M059J (cell line): ENCODE measurements at places on chromosomes 1 and 21. TPM values are rescaled to one million over a fixed set of nuclear protein-coding genes. Genes with fewer than 3 reads are reported as not detected.

DNA sequence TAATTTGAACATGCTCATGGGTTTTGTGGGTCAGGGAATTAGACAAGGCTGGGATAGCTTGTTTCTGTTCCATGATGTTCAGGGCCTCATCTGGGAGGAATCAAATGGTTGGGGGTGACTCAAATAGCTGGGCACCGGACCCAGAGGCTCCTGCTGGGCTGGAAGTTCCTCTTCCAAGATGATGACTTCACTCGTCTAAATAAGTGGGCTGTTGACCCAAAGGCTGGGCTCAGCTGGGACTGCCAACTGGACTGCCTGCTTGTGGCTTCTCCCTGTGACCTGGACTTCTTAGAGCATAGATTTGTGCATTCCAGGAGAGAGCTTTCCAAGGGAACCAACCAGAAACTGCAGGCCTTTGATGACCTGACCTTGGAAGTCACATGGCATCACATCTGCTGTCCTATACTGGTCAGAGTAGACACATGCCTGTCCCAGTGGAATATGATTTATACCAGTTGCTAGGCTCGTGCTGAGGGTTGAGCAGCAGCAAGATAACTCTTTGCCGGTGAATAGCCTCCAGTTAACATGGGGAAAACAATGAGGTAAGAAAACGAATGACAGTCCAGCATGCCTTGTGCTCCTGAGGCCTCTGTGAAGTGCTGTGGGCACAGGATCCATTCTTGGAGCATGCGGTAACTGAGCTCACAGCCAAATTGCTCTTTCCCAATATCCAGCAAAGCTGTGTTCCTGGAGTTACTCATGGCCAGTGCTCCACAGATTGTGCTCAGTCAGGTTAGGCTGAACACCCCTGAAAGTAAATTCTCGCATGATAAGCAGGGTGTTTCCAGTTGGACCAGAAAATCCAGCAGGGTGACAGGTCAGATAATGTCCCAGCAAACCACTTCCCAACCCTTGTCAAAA lies 272.9 kb upstream of the TMEM51 start:
- peak; percentile 81 for DNase-seq

DNA sequence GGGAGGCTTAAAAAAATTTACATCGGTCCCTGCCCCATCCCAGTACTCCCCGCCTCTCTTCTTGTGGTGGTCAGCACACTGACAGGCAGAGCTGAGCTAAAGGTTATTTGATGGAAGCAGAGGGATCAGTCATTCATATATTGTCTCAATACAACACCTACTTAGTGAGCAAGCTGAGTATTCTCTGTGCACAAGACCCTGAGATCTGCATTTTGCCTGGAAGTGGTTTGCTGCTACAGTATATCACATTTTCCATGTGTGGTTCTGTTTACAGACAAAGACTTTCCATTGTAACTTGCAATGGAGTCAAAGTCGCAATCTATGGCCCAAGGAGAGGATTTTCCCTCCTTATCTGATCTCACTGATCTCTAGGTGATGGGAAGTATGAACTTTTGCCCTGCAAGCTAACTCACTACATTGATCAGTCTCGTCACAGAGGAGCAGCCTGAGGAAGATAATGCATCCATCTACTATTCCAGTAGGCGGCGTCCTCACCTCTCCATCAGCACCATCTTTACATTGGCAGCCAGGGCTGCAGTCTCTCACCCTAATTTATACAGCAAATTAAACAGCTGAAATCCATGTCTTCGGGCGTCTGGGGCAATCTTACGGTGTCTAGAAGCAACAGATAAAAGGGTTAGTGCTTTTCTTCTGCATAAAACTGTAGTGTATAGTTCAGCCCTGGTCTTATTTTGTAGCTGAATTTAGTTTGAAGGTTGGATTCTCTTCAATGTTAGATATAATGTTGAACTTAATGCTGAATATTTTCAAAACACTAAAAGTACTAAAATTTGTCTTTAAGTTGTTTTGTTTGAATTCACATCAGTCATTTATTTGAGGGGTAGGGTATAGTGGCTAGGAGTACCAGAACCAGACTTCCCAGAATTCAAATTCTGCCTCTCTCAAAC lies 3.2 kb upstream of the TRAF5 start:
- peak; percentile 63 for DNase-seq

GRCh38 chr21:41090981-41091380 lies 77.0 kb upstream of the BACE2 start:
- no peak for DNase-seq

- DNase-seq = no peak
Observed at GRCh38 chr1:65214340-65215027, 66.5 kb downstream of the AK4 start.

- DNase-seq = no peak
Observed at GRCh38 chr1:87296206-87296605, 32.5 kb upstream of the LMO4 start.

DNA sequence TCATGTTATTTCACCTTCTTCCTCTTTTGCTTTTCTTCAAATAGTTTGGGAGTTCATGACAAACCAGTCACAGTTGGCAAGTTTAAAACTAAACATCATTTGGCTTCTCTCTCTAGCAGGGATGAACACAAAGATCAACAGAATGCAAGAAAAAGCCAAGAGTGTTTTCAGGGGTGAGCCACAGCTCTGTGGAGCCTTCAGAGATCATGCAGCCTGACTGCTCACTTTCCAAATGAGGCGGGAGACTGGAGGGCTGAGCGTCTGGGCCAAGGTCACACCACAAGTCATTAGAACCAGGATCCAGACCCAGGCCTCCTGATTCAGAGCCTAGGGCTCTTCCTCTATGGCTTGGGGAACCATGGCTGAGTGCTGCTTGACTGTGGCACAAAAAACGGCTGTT lies 2.7 kb downstream of the DPT start:
- no peak for DNase-seq

GRCh38 chr1:227893300-227893948 lies 54.3 kb downstream of the WNT9A start:
- DNase-seq = no peak

DNA sequence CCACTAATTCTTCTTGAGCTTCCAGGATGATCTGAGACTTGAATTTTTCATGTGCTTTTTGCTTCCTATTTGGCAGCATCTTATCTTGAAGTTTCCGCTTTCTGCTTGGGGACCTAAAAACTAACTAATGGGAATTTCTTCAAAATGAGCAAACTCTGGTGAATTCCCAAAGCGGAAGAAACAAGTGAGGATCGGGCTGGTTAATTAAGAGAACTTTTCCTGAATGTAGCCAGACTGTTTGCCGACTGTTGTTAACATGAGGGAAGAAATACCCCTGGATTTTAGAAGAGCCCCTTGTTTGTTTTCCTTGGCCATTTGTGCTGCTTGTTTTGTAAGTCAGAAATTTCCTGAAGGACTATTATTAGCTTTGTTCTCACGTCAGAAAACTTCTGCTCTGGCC lies 6.1 kb upstream of the SELE start:
- no peak for DNase-seq

DNA sequence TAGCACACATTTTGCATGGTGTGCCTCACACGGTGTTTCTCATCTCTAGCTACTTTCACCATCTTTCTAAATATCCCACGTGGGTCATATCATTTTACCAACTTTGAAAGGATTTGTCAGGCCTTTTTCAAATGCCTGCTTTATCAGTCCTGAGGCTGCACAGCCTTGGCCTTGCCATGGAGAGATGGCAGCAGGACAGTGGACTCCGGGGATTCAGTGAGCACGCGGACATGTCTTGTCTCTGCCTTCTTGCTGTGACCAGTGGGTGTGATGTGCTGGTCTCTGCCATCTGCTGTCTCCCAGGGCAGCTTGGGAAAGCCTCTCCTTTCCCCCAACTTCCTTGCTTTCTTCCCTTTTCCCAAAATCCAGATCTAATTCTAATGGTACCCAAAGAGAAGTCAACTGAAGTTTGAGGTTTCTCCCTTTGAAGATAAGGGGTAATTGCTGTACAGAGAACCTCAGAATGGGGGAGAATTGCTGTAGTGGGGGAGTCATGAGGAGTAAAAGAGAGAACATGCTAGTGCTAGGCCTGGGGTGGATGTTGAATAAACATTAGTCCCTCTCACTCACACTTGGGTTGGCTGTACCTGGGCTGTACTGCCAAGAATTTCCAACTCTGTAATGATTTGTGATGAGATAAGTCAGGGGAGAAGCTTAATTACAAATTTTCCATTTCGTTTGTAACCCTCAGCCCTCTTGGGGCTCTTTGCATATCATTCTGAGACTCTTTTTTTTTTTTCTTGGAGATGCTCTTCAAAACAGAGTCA lies 99.5 kb downstream of the GALNT2 start:
- no peak for DNase-seq

GRCh38 chr1:185467122-185467521 lies 150.1 kb upstream of the IVNS1ABP start:
- DNase-seq = no peak

DNA sequence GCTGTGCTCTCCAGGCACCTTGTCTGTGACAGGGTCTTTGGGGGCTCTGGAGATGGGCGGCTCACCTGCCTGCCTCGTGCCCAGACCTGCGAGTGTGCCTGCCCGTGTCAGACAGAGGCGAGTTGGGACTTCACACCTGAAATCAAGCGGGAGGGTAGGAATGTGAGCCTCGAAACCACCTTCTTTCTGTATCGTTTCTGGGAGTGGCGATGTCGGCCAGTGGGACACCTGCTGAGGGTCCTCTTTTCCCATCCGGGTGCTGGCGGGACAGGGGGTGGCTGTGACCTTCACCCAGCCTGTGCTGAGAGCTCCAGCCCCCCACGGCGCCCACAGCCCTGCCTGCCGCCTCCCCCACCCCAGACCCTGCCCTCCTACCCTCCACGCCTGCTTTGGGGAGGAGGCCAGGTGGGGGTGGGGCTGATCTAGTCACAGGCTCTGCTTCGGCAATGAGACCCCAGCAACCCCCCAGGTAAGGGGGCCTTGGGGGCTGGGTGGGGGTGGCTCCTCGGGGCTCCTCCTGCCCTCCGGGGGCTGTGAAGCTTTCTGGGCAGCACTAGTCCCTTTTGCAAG lies 15.6 kb upstream of the FAAP20 start:
- no peak for DNase-seq

- peak; percentile 100 for DNase-seq
Observed at GRCh38 chr1:19010995-19011844, 54.7 kb upstream of the IFFO2 start.

DNA sequence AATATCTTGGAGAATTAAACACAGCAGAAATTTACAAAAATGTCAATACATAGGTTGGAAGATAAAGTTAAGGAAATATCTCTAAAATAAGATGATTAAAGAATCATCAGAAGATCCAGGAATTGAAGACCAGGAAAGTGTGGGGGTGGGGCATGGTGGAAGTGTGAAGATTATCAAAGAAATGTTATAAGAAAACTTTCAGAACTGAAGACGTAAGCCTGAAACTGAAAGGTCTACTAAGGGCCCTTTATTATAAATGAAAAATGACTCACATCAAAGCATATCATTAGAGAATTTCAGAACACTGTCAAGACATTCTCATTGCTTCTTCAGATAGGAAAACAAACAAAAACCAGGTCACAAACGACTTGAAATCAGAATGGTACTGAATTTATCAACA lies 92.4 kb upstream of the DPT start:
- DNase-seq = no peak

DNA sequence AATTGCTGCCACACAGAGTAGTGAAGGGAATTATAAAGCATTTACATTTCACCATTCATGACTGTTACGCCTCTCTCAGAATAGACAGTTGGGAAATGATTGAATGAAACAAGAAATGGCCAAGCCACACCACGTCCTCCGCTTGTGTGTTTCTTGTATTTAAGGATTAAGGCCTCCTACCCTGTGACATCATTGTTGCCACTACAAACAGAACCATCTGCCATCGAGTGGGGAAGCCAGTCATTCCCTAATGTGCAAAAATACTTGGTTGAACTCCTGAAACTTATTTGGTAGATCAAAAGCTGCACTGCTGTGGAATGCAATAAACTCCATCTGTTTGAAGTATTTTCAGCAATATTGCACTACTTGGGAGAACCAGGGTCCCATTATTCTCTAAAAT lies 99.0 kb upstream of the C1orf105 start:
- peak; percentile 68 for DNase-seq

GRCh38 chr21:41885341-41886024 lies 6.3 kb upstream of the PRDM15 start:
- DNase-seq = peak; percentile 16

DNA sequence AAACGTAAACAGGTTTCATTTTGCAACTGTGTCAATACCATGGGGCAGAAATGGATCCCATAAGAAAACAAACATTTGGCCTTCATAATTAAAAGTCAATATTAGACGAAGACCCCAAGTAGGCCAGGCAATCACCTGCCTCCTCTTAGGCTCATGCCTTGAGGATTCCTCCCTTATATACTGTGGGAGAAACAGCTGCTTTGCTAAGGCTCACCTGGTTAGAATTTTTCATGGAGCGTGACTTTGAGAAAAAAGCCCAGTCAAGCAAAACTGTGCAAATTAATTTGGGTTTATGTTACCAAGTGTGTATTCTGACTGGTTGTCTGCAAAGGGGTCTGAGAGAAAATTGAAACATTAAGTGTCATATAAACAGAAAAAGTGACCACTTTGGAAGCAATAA lies 605.3 kb upstream of the USP24 start:
- DNase-seq = no peak

GRCh38 chr1:177801790-177802189 lies 168.1 kb downstream of the SEC16B start:
- no peak for DNase-seq

DNA sequence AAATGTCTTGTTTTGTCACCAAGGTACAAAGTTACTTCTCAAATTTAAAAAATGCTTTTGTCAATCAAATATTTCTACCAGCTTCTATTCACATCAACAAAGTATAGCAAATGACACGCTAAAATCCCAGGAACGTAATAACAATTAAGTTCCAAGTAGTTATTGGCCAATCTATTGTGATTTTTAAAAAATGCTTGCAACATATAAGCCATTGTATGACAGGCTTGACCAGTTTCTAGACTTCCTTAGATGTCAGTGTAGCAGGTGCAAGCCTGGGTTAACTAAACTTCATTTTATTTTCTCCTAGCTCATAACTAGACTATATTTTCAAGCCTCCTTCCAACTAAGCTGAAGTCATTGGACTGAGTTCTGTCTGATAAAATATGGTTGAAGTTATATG lies 494.5 kb upstream of the PKN2 start:
- DNase-seq = no peak

- no peak for DNase-seq
Observed at GRCh38 chr1:53254011-53254640, 15.8 kb upstream of the MAGOH start.

GRCh38 chr1:9909234-9910046 lies 629 bp downstream of the CTNNBIP1 start:
- no peak for DNase-seq

DNA sequence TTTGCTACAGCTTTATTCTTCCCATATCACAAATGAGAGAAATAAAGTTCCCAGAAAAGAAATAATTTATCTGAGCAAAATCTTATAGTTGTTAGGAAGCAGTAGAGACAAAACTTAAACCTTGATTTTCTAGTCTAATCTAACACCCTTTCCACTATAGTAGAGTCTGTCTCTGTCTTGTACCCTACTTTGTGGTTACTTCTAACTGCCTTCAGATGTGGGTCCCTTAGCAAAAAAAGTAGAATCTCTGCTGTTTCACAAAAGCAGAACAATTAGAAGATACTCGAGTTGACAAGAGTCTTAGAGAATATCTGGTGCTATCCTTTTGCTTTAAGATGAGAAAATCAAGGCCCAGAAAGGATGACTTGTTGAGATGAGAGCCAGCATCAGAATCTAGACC lies 48.1 kb upstream of the FGGY start:
- DNase-seq = no peak

- DNase-seq = no peak
Observed at GRCh38 chr21:37075214-37075770, 2.2 kb downstream of the TTC3 start.

Gene SLC45A1
- 0.27 TPM in 1 of 2 replicates, not detected in the other for total RNA-seq

Gene MPZ
- 0.62 and 0.89 TPM in 2 replicates for total RNA-seq

Gene NDUFS5
- total RNA-seq = 472 and 495 TPM in 2 replicates

Gene NCF2
- 10.8 and 17.1 TPM in 2 replicates for total RNA-seq

Gene FBXO28
- total RNA-seq = 32.5 and 35.9 TPM in 2 replicates

Gene ERMAP
- 8.4 and 11.2 TPM in 2 replicates for total RNA-seq
